ENCODE measurements at places on chromosomes 16 and 17.

DNA sequence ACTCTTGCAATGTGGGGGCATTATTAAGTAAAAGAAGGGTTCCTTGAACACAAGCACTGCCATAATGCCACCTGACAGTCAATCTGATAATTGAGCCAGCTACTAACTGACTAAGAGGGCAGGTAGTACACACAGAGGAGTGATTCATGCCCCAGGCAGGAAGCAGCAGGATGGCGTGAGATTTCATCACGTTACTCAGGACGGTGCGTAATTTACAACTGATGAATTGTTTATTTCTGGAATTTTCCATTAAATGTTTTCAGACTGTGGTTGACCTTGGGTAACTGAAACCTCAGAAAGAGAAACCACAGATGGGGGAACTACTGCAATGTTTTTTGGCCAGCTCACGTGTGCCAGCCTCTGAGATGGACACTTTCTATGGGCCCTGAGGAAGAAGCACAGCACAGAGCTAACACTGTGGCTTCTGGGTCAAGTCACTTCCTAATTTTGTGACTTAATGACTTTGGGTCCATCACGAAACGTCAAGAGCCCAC lies 46.7 kb downstream of the C17orf67 start:
- DNase-seq, result peak; percentile 20

DNA sequence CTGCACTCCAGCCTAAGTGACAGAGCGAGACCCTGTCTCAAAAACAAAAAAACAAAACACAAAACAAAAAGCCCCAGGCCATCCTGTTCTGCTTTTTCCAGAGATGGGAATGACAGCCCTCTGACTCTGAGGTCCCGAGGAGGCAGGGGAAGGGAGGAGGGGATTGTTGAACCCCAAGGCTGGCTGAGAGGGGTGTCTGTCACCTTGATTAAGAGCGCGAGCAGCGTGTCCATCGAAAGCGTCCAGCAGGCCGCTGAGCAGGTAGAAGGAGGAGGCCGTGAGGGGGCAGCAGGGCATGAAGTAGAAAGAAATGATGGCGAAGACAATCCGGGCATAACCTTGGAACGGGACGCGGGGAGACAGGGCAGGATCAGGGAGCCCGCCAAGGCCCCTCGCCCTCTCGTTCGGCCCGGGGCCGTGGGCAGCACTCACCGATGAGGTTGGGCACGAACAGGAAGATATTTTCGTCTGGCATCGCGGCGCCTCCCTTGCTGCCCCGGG lies 593 bp downstream of the CDIPT start:
- no peak for DNase-seq

- DNase-seq, result no peak
Observed at GRCh38 chr16:27717726-27718125, 167.8 kb downstream of the KATNIP start.

- peak; percentile 41 for DNase-seq
Observed at GRCh38 chr16:81424771-81425170, 19.8 kb upstream of the CMIP start.

GRCh38 chr17:50114849-50115357 lies 15.1 kb downstream of the SAMD14 start:
- peak; percentile 98 for DNase-seq

- no peak for DNase-seq
Observed at GRCh38 chr17:72349011-72349410, 228.2 kb downstream of the SOX9 start.

- no peak for DNase-seq
Observed at GRCh38 chr17:75762513-75763268, 2.3 kb downstream of the GALK1 start.

- no peak for DNase-seq
Observed at GRCh38 chr17:44467108-44467507, 36.1 kb downstream of the GPATCH8 start.

DNA sequence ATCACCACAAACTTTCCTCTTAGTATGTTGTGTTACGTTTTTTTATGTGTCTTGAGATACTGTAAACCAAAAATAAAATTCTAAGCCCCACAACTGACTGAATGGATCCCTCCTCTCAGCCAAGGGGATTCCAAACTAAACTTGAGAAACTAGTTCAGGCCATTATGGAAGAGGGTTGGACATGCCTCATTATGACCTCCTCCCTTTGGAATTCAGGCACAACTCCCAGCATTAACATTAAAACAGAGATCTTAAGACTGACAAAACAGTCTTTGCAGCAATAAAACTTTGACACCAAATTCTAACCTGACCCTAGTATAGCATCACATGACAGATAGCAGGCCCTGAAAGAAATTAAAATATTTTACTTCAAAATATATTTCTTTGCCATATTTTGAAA lies 51.1 kb upstream of the SLC47A1 start:
- DNase-seq, result no peak

Measured in Kasumi-1 (cell line).